IMR-90 (cell line): ENCODE measurements at places on chromosomes 3 and 15.

DNA sequence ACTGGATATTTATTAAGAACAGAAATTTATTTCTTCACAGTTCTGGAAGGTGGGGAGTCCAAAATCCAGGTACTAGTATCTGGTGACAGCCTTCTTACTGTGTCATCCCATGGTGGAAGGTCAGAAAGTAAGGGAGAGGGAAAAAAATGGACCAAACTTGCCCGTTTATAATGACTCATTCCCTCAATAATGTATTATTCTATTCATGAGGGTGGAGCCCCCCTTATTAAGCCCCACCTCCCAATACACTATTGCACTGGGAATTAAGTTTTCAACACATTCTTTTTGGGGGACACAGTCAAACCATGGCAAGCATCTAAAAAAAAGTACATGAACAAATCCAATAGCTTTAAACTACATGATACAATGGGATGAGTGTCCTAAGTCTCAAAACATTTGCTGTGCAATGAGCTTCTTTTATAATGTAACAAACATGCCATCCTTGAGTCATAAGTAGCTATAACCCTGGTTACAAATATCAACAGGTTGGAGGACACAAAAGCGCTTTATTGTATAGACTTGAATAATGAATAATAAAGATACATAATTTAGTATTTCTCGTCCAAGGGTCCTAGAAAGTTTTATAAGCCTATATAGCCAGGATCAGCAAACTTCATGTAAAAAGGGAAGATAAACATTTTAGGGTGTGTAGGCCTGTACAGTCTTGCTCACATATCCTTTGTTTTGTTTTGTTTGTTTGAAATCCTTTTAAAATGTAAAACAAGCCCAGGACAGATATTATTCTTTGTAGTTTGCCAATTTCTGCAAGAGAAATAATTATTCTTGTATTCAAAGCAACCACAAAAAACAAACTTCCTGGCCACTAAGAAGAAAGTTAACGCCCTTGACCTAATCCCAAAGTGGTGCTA lies 160.6 kb upstream of the RAP2B start:
- no peak for DNase-seq

- DNase-seq: no peak
Observed at GRCh38 chr3:108110934-108111333, 20.1 kb upstream of the CD47 start.

DNA sequence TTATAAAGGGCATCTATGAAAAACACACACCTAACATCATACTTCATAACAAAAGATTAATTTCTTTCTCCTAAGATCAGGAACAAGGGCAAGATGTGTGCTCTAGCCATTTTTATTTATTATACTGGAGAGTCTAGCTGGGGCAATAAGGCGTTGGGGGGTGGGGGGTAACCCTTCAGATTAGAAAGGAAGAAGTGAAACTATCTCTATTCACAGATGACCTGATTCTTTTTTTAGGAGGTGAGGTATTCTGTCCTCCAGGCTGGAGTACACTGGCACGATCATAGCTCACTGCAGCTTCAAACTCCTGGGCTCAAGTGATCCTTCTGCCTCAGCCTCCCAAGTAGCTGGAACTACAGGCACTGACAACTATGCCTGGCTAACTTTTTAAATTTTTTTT lies 89.5 kb upstream of the MANF start:
- DNase-seq: no peak

- DNase-seq: no peak
Observed at GRCh38 chr3:183818706-183819624, 6.4 kb downstream of the MAP6D1 start.

DNA sequence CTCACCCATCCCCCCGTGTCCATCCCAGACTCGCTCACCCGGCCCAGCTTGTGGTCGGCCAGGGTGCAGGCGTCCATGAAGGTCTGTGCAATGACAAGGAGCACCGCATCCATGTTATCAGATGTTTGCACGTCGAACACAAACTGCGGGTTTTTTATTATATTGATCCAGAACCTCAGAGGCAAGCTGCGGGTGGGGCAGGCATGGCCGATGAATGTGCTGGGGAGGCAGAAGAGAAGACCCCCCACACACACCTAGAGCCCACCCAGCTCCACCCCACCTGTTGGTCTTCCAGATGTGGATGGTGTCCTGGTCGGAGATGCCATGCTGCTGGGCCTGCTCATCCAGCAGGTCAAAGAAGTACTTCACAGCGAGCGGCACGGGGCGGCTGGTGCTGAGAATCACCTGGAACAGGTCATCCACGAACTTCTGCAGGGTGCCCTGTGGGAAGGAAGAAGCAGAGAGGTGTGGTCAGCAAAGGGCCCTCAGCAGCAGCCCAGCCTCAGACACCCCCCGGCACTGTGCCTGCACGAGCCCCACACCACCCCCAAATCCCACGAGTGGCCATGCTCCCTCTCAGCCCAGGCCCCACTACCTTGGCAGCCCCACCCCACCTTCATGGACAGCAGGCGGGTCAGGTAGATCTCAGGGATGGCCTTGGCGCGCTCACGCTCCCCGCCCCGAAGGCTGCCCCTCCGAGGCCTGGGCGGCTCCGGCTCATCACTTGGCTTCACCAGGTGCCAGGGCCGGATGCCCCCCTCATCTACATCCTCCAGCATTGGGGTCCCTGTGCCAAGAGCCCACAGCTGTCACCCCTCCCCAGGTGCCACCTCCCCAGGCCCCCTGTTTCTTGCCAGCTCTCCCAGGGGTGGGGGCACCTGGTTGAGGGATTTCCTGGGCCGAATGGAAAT lies 20.3 kb downstream of the PLXNB1 start:
- no peak for DNase-seq

GRCh38 chr3:190983875-190984274 lies 121.4 kb upstream of the GMNC start:
- no peak for DNase-seq

GRCh38 chr3:194483850-194484249 lies 3.0 kb downstream of the ATP13A3 start:
- DNase-seq: no peak

DNA sequence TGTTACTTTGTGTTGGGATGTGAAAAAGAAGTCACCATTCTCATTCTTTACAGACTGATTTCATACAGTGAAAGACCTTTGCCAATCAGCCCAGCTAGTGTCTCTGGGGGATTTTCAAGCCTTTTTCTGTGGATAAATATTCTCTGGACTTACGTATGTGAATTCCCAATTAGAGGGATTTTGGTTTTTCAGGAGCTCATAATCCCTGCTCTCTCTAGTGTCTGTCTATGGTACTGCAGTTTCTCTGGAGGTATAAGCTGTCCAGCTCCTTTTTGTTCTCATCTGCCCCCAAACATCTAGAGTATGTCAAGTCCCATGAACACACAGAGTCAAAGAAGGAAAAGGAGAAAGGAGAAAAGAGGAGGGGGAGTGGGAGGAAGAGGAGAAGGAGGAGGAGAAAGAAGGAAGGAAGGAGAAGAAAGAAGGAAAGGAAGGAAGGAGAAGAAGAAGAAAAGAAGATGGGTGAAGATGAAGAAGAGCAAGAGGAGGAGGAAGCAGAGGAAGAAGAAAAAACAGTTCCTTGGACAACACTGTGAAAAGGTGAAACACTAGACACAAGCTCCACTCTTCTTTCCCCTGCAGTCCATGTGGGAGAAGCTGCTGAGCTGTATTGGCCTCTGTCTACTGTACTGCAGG lies 218.6 kb downstream of the GREM1 start:
- peak; percentile 37 for DNase-seq

DNA sequence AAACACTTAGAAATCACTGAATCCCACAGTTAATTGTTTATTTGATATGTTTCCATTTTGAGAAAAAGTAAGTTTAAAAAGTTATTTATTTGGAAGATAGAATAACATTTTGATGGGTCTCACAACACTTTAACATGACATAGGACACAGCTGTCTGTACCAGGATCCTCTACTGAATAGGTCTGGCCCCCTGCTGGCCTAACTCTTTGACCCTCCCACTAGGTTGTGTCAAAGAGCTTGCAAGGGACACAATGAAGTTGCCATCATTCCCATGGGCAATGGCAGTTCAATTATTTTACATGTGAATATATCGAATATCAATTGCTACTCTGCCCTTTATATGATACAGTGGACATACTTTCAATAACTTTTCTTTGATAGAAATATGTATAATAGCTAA lies 138.9 kb downstream of the EPHA3 start:
- DNase-seq: no peak

DNA sequence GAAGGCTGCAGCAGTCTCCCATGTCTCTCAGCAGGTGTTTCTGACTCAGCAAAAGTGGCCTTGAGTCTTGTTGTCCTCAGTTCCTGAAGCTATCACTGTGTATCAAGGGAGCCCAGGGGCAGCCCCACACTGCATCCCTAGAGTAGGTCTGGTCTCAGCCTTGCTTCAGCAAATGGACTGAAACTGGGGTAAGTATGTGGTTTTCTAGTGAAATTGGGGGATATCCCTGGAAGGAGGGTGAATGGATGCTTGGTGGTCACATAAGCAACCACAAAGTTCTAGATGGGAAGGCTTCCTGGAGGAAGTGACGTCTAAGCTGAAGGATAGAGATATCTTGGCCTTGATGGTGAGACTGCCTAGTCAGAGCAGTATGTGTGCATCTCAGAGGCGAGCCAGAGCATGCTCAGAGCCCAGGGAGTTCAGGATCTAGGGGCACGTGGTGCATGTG lies 38.4 kb downstream of the TMEM158 start:
- DNase-seq: no peak

GRCh38 chr15:50146632-50147031 lies 27.6 kb upstream of the ATP8B4 start:
- DNase-seq: no peak

- DNase-seq: peak; percentile 23
Observed at GRCh38 chr3:68986496-68987208, 26.8 kb downstream of the EOGT start.

GRCh38 chr3:184291738-184292445 lies 7.1 kb upstream of the PSMD2 start:
- no peak for DNase-seq

DNA sequence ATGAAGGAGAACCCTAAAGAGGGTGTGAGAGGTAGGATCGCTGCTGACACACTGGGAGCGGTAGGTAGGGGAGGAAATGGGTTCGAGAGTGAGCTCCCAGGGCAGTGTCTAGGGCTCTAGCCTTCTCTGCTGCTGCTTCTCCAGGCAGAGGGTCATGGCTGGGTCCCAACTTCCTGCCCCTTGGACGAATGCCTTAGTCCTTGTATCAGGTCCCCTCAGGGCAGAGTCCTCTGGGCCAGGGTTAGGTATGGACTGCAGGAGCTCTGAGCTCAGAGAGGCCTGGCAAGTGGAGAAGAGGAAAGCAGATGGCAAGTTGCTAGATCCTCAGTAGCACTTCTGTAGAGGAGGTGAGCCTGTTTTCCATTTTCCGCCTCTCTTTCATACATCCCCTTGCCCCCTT lies 2.9 kb downstream of the CORO2B start:
- no peak for DNase-seq

DNA sequence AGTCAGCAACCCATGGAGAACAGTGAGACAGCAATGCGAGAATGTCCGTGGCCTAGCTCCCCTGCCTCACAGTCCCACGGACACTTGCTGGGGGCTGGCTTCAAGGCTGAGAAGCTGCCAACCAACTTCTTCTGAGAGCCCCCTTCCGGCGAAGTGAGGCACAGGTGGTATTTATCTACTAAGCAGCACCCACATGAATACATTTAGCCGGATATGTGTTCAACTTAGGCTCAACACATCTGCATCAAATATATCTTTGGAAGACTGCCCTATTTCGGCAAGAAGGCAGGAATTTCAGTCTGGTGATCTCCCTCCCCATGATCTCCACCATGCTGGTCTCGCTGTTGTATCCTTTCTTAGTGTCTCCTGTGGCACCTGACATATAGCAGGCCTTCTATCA lies 340.9 kb upstream of the NR2E3 start:
- peak; percentile 12 for DNase-seq

GRCh38 chr3:129936757-129937156 lies 37.8 kb upstream of the TRH start:
- DNase-seq: peak; percentile 28

DNA sequence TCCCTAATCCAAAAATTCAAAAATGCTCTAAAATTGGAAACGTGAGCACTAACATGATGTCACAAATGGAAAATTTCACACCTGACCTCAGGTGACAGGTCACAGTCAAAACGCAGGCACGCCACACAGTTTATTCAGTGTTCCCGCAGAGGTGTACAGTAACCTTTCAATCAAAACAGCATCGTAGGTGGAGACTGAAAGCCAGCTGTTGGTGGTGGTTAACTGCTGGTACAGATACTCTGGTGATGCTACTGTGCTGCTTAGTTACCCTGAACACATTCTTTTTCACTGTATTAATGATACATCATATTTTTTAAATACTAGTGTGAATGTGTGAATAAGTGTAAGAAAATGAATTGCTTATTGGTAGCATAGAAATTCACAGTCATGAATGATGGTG lies 23.8 kb downstream of the RAB11A start:
- no peak for DNase-seq

DNA sequence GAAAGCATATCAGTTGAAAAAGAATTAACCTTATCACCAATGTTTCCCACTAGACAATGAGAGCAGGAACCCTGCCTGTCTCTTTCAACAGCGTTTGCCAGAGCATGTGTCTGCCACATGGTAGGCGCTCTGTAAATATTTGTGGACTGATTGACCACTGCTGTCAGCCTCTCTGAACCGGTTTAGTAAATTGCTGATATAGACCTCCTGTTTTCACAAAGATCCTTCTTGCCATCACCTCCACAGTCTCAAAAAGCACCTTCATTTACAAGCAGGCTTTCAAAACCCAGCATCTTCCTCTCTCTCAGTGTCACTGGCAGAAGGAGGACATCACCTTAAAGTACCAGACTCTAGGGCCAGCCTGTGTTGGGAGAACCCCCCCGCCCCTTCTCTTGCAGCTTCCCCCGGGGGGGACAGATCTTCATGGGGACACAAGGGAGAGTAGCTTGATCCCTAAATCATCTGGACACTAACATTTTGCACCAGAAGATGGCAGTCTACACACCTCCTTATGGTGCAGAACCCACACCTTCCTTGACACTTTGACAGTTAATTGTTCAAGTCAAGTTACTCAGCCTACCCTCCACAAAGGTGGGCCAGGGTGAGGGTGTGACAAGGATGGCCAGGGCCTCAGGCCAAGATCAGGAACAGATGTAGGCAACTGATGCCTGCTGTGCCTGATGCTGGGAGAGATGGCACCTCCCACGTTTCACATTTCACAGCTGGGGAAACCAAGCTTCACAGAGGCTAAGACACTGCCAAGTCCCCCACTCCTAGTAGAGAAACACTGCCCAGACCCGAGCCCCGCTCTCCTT lies 37.8 kb upstream of the USP3 start:
- peak; percentile 70 for DNase-seq

DNA sequence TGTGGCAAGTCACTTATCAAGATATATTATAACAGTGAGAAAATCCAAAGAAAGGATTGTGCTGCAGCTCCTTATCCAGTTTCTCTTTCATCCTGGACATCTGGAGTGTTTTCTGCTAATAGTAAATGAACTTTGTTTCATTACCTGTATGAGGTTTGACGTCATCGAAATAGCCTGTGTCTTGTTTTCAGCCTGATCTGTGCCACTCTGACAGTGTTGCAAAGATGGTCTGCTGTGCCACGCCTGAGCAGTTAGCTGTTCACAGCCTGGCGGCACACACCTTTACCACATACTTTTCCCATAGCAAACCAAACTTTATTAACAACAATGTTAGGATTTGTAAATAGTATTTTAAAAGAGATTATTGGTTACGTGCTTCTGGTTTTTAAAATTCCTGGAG lies 34.0 kb downstream of the YEATS2 start:
- no peak for DNase-seq
